Transverse colon (tissue), 4 donors: ENCODE measurements at places on chromosomes 7 and 10.

DNA sequence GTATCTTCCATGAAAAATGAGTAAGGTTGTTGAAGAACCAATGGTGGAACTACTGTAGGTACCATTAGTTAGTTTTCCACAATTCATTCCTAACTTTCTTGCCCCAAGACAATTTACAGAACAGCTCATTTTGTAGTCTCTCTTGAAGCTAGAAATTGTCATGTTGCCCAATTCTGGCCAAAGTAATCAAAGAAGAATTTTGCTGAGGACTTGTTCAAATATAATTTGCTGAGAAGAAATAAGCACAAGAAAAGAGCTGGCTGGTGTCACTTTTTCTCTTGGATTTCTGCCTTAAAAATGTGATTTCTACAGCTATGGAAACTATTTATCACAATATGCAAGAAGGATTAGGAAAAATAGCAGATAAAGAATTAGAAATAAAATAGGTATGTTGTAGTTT, 199.2 kb upstream of the SEMA3A start:
- DNase-seq, result no peak

GRCh38 chr10:127612-128432, 7.4 kb upstream of the ZMYND11 start:
- DNase-seq, result peak; percentile 27

DNA sequence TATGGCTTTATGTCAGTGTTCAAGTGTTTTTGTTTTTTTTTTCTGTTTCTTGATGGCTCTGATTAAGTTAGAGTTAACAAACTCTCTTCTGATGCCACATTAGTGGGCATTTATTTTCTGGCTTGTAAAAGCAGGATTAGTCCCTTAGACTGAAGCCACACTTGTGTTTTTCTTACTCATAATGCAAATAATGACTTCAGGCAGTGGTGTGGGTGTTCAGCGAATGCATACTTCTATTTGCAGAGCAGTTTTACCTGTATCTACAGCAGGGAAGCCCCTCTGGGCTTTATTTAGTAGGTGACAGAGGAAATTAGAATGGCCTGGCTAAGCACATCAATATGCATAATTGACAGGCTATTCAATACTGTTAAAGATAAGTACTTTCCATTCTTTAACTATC, 79.9 kb downstream of the CNNM2 start:
- DNase-seq, result no peak

- DNase-seq, result no peak
Observed at GRCh38 chr7:86932038-86932512, 127.4 kb downstream of the ELAPOR2 start.

GRCh38 chr10:129502448-129502847, 35.4 kb downstream of the MGMT start:
- DNase-seq, result no peak

DNA sequence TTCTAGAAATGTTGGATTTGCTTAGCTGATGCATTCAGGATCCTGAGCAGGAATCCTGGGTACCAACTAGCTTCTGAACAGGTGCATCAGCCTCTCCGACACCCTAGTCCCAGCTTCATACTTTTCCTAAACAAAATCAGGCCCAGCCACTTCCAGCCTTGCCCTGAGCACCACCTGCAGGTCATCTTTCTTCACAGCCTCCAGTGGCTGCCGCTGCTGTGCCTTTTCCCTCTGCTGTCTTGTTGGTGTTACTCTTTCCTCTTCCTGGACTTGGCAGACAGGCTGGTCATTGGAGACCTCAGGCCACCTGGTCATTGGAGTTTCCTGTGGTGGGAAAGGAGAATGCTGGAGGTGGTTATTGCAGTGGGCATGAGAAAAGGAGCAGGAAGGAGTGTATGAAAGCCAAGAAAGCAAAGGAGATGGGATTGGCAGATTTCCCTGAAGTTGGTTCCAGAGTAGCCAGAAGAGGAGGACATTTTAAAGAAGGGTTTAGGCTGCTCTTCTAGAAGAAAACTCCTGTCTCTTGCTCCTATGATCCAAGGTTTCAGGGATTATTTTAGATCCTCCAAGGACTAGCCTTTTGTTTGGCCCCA, 48.2 kb upstream of the NFKB2 start:
- DNase-seq, result peak; percentile 30

- no peak for DNase-seq
Observed at GRCh38 chr10:117552156-117552631, 9.6 kb downstream of the EMX2 start.

- DNase-seq, result no peak
Observed at GRCh38 chr10:23367896-23368595, 23.4 kb upstream of the C10orf67 start.

GRCh38 chr10:35487336-35488034, 117.7 kb upstream of the GJD4 start:
- no peak for DNase-seq
